ENCODE measurements at places on chromosomes 3 and 15. TPM values are rescaled to one million over a fixed set of nuclear protein-coding genes. Genes with fewer than 3 reads are reported as not detected.
A peak's percentile ranks its signal among the peaks of the same experiment; 100 is the strongest.

DNA sequence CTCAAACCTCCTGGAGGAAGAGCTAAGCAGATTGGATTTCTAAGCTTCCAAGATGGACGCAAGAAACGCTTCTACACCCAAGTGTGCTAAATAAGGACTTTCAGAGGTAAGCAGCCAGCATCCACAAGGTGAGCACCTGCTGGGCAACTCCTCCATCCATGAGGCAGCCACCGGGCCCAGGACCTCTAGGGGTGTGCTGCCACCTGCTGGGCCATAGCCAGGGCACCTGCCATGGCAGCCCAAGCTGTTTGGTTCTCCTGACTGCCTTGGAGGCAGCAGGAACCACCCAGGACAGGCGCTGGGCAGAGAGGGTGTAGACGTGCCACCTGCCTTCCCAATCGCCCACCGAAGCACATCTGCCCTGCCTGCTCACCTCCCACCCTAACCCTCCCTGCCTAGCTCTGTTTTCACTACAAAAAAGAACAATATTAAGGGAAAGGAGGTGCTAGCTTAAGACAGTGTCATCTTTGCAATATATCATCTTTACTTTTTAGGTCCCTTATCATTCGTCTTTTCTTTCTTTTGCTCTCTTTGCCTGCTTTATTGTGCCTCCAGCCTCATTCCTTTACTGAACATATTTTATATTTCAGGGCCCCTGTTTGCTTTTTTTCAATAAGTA is 12.9 kb downstream of the C15orf62 start:
- DNase-seq = no peak

GRCh38 chr15:51380999-51381806 is 39.7 kb downstream of the GLDN start:
- peak; percentile 60 for DNase-seq

DNA sequence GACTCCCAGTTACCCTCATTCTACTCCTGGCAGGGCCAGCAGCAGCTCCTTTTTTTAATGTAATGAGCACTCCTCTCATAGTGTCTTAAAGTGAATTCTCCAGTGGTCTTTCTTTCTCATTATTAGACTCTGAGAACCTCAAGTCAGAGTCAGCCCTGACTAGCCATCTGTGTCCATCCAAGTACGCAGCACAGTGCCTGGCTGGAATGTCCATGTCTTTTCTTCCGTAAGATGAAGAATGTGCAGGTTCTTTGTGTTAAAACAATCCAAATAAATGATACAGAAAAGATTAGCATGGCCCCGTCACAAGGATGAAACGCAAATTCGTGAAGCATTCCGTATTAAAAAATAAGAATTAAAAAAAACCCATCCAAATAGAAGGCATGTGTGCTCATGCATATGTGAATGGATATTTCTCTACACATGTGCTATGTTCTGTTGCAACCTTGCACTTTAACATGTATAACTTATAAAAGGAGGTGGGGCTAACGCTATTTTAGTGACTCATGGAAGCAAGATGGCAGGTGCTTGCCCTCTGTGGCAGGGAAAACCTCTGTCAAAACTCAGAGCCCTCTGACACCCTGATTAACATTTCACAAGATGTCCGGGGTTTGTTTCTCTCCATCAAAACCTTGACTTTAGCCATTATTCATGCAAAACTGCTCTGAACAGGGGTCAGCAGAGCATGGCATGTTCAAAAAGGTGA is 170.7 kb upstream of the TOPAZ1 start:
- DNase-seq = no peak

The ROBO1 gene
- 1.4 TPM for polyA plus RNA-seq

DNA sequence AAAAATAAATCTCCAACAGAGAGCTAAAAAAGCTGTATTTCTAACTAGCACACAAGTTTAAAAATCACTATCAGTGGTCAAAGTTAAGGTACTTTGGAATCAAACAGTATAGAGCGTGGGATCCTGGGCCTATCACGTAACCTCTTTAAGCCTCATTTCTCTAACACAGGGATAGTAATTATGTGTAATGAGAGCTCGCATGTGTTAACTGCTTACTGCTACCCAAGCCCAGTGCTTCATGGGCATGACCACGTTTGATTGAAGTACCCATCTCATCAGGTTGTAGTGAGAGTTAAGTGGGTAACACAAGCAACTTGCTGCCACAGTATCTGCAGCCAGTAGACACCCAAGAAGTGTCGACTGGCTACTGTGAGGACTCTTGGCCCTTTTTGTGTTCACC is 28.2 kb upstream of the NOX5 start:
- no peak for DNase-seq

GRCh38 chr3:124747111-124747981 is 17.1 kb downstream of the UMPS start:
- no peak for DNase-seq

- DNase-seq = no peak
Measured at GRCh38 chr3:173725507-173725906, 328.0 kb downstream of the NLGN1 start.

DNA sequence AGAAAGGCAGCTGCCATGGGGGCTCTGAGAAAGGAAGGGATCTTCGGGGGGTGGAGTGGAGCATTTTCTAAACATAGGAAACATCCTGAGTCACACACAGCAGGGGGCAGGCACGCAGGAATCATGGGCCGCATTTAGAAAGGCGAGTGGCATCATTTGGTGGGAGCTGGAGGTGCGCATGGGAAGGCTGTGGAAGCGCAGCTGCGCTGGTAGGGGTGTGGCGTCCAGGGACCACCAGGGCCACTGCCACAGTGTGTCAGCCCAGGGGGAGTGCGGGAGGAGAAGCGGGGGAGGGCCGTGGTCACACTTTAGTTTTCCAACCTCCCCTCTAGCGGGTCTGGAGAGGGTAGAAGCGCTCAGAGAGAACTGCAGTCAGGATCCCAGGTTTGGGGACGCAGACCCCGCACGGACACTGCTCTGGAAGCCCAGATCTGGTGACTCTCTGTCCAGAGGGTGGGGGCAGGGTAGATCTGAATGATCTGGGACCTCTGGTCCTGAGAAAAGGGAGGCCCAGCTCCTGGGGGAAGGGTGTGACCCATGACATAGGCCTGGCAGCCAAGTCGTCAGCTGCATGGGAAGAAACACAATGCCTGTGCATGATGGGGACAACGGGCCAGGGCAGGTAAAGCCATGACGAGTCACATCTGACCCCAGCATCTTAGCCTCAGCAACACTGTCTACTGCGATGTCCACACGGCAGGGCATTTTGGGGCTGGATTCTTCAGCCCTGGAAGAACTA is 88.0 kb upstream of the IQSEC1 start:
- DNase-seq = no peak

DNA sequence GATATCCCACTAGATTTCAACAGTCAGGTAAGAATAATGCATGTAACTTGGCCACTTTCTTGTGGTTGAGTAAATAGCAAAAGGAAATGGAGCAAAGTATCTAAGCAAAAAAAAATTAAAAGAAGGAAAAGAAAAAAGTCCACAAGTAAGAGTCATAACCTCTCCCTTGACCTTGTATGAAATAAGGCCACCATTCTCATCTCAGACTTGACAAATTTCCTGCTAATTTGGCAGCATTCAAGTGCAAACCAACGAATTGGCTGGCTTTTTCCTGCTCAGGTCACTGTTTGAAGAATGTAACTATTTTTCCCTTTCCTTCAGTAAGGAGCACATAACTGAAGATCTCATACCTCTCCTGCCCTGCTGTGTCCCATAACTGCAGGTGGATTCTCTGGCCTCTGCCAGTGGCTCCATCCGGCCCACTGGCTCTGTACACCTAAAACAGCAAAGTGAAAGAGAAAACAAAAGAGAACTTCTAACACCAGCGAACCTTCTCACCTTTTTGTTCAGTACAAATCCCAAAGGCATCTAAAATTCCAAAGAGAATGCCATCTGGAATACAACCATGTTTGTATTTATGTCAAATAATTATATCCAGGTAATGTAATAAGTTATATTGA is 33.4 kb upstream of the RSL24D1 start:
- DNase-seq = no peak

DNA sequence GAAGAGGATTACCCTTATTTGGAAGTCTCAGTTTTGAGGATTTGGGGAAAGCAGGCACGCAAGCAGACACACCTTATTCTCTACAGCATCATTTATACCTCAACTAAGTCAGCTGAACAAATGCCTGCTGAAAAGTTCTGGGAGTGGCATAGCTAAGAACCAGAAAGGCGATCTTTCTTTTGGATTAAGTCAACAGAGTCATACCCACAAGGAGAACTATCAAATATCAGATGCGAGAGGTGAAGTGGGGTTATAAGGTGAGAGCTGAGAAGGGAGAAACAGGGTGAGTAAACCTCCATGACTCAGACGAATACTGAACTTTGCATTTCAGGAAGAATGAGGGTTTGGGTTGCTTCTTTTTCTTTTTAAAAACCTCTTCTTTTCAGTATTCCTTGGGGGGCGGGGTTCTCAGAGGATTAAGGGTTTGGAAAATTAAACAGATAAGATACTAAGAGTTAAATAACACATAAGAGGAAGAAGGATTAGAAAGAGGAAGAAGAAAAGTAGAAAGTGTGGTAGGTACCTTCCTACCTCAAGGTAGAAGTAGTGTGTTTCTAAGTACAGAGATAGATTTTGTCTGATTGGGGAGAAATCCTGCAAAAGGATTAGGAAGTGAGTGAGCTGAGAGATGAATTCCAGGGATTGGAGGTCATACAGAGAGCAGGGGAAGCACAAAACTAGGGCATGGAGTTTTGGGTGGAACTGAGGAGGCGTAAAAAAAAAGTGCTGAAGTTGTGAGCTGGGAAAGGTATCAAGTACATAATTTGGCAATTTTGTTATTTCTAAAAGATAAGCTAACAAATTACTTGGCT is 41.3 kb upstream of the ICE2 start:
- DNase-seq = no peak

GRCh38 chr3:37236024-37236423 is 61.6 kb upstream of the LRRFIP2 start:
- DNase-seq = no peak

The ARNT2 gene
- 1.2 TPM for polyA plus RNA-seq

The TMC3 gene
- not detected for polyA plus RNA-seq

DNA sequence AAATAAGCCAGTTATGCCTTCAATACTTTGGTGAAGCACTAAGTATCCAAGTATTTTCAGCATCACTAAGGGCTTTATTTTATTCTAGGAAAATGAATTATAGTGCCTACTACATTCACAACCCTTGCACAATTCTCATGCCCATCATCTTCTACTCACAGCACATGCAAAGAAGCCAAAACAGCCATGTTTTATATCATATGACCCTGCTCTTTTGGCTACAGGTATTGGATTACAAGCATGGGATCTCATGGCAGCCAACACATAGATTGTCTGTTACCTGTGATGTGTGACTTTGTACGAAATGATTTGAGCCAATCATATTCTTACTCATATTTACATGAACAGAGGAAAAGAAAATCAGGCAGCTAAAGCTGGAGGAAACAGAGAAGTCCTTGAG is 38.6 kb downstream of the STT3B start:
- no peak for DNase-seq

DNA sequence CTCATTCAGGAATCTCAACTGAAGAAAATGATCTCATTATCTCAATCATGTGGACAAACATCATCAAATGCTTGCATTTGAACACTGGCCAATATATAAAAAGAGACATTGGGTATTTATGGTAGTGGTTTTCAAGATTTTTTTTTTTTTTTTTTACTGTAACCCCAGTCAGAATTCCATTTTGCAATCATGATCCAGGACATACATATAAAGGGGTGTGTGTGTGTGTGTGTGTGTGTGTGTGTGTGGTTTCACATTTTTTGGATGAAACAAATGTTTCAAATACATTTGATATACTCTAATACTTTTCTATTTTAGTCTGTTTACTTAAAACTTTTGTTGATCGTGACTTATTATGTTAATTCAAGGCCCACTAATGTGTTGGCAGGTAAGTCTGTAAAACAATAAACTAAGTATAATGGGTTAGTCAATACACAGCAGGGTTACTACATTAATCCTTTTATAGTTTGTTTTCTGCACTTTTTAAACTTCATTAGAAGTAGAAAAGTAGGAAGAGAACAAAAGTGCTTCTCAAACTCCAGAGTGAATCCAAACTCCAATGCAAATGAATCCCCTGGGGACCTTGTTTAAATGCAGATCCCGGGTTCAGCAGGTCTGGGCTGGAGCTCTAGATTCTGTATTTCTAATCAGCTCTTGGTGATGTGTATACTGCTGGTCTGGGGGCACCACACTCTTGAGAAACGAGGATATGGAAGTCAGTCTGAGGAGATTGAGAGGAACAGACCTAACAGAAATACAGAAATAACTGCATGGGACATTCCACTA is 17.6 kb downstream of the THRB start:
- DNase-seq = no peak

The HERC2 gene
- polyA plus RNA-seq = 49.0 TPM

The SERINC4 gene
- 0.42 TPM for polyA plus RNA-seq

DNA sequence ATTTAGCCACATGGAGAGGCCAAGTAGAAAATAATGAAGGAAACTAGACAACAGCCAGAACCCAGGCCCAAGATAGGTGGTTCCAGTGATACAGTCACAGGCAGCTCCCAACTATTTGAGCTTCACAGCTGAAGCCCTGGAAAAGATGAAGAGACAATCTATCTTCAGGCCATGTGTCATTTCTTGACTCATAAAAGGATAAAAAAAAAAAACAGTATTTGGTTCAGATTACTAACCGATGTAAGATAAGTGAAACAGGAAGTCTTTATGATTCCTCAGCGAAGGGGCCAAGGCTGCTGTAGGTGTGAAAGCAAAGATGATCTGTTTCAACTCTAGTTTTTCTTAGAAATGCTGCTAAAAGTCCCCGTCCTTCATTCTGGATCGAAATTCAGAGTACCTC is 394.6 kb downstream of the ZNF385D start:
- no peak for DNase-seq

The BFSP2 gene
- polyA plus RNA-seq = not detected

- no peak for DNase-seq
Measured at GRCh38 chr15:29448320-29448719, 178.7 kb upstream of the NSMCE3 start.

DNA sequence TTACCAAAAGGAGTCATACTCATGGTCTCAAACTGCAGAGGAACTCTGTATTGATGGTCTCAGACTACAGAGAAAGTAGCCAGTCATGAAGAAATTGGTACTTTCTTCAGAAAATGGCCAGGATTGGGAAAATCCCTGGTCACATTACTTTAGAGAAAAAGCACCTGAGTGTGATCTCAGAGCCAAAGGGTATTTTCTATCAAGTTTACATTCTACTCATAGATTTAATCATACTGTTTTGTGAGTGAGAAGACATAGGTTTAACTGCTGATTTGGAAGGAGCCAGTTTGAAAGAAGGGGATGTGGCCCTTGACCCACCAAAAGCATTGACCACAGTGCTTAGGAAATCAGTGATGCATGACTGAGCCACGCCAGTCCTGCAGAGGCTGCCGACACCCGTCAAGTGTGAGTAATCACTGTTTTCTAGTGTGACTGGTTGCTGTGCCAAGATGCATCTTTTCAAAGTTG is 203.6 kb downstream of the AKAP13 start:
- DNase-seq = peak; percentile 71

DNA sequence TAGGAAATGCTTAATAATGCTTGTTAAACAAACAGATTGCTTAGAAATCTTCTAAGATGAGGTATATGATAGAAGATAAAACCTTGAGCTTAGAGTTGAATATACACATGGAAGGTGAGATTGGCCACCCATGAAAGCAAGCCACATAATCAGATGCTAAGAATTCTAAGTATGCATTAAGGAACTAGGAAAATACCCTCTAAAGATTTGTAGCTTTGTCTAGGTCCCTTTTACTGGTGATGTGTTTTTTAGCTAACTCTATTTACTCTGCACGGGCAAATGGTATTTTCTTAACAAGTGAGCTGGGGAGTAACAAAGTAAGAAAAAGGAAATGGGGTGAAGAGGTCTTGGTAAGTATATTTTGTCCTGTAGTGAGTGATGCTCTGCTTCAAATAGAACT is 310.3 kb downstream of the OXSM start:
- DNase-seq = no peak
